HCEC 1CT (cell line): ENCODE measurements at places on chromosomes 12 and 14.

GRCh38 chr12:87254381-87255030 lies 774.7 kb downstream of the C12orf50 start:
- DNase-seq: no peak

GRCh38 chr14:52307905-52308304 lies 6.2 kb upstream of the PTGER2 start:
- no peak for DNase-seq

DNA sequence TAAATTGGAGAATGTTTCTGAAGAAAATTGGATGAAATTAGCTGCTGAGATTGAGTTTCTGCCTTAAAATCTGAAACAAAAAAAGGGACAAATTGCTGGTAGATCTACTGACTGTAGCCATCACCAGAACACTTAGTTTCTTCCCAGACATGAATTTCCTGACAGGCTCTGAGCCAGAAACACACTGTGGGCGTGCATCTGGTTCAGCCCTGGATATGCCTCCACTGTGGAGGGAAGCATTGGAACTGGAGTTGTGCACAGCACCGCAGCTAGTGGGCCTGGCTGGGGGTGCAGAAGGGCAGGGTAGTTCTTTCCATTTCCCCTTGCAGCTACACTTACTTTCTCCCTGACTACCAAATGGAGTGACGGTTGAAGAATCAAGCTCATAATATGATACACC lies 31.2 kb downstream of the CREBL2 start:
- no peak for DNase-seq

- DNase-seq: peak; percentile 53
Measured at GRCh38 chr14:73795974-73796373, 55.7 kb upstream of the PTGR2 start.

GRCh38 chr14:100683578-100683977 lies 43.1 kb upstream of the DLK1 start:
- no peak for DNase-seq

DNA sequence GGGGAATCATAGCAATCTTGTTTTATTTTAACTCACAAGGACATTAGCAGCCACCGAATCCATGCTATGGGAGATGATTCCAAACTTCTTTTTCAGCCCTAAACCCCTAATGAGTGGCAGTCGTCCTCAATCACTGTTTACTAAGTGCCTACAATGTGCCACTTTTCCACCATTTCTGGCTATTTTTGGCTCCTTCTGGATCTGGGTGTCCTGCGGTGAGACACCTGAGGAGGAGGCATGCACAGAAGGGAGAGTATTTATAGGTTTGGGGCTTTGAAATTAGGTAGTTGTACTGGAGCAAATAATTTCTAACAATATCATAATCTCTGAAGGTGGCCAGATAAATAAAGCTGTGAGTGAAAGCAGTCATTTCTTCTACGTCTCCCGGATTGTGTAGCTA lies 1125.6 kb downstream of the BCL11B start:
- no peak for DNase-seq

GRCh38 chr14:99568567-99569560 lies 35.1 kb downstream of the CCDC85C start:
- DNase-seq: no peak

GRCh38 chr12:40016980-40017379 lies 88.9 kb downstream of the SLC2A13 start:
- peak; percentile 56 for DNase-seq

GRCh38 chr12:66302827-66303169 lies 505 bp downstream of the HELB start:
- DNase-seq: no peak

GRCh38 chr14:91405241-91405721 lies 12.3 kb downstream of the CCDC88C start:
- no peak for DNase-seq
